Activated T-cell treated with anti-CD3 and anti-CD28 coated beads, Interleukin-2, amount 50 U/mL, for 4 hours (primary cell): ENCODE measurements at places on chromosomes 2 and 18.

DNA sequence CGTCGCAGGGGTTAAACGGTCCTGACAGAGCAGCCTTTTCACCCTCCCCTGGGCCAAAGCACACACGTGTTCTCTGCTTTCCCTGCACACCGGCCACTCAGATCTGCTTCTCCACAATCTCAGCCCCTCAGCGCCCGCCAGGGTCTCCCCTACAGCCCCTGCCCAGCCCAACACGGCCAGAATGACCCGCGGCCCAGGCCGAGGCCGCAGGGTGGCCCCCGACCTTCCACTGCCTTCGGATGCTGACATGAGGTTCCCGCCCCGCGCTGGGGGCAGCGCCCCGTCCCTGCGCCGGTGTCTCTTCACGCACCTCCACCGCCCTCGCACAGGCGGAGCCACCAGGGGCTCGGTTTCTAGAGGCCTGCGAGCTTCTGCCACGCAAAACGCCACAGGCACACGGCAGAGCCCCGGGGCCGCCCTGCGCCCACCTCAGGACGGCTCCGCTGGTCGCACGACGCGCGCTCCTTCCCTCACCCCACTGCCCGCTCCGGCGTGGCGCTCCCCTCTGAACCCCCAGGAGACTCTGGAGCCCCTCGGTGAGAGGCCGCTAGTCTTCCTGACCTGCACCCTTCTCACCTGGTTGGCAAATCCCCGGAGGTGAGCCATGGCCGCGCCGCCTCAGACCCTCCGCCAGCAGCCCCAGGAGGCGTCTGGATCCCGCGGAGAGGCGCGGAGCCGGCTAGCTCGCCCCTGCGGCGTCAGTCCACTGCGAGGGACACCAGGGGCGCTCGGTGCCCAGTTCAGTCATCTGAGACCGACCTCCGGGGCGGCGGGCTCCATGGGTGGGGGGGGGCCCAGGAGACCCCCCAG is 749 bp downstream of the STK25 start:
- DNase-seq, result peak; percentile 20

DNA sequence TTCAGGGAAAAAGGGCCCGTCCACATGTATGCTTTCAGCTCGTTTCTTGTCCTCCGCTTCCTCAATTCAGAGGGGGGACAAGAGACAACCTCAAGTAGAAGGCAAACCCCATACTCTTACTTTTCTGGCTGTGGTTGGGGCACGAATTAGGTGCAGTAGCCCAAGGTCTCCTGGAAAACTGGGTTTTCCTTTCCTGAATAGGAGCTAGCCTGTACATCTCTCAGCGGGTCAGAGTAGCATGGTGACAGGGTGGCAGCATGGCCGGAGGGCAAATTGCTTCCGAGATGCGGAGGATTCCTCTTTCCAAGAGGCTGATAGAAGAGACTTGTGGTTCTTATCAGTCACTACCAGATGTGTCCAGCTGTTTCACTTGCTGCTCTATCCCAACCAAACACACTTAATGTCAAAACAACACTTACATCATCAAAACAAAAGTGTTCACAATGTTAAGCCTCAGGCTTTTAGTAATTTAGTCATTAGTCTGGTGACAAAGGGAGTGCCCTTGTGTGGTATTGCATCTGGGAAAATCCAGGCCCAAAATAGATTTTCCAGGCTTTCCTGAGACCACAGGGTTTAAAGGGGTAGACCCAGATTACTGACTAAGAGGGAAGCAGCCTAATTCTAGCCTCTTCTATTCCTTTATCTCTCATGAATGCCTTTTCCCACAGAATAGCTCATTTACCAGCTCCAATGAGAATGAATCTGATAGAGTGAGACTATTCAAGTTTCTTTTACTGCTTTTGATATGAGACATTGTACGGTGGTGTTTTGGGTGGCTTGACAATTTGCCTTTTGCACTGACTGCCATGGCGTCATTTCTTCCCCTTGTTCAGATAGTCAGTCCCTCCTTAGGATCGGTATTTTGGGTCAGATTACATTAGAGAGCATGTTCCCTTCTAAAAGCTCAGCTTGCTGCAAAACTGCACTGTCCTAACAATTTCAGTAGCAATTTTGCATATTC is 162.0 kb downstream of the LTBP1 start:
- DNase-seq, result no peak

GRCh38 chr2:208643145-208643544 is 236.6 kb downstream of the PTH2R start:
- no peak for DNase-seq

GRCh38 chr18:66582211-66582610 is 21.7 kb downstream of the CDH19 start:
- DNase-seq, result no peak

DNA sequence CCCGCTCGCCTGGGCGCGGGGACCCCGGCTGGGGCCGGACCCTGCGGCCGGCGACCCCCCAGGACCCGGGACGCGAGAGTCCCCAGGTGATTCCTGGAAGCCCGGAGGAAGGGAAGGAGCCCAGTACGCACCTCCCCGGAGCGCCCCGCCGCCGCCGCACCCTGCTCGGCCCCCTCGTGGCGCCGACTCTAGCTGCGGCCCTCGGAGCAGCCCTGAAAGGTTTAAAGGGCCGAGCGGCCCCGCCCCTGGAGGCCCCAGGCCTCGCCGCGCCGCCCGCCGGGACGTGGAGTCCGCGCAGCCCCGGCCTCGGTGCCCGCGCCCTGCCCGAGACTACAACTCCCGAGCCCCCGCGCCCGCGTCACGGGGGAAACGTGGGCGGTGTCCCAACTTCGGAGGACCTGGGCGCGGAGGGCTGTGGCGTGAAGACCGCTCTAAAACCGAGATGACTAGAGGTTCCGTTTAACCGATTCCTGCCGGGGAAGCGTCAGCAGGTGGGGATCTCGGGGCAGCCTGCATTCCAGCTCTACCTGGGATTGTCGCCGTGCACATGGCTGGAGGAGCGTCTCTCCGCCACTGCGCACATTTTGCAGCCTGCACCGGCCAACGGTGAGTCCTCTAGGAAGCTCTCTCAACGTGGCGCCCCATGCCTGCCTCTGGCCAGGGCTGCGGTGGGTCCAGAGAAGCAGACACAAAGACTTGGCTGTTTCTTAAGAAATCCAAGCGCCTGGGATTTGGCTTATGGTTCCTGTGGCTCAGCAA is at the start of gene TMEM150A:
Gene TMEM150A, minus strand, starts transcription at position 223 of the 759 bp plus-strand sequence. CDS start 750 bp downstream, outside the sequence.
- DNase-seq, result peak; percentile 83

DNA sequence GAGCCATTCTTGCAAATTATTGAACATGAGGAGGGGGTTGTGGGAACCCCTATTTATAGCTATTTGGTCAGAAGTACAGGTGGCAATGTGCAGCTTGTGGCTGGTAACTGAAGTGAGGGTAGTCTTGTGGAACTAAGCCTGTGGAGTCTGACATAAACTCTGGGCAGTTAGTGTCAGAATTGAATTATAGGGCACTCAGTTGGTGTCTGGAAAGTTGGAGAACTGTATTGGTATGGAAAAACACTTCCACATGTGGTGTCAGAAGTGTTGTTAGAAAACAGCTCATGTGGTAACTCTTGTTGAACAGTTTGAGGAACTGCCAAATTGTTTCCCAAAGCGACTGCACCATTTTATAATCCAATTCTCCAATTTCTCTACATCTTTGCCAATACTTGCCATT is 7.5 kb downstream of the RALBP1 start:
- no peak for DNase-seq

- DNase-seq, result no peak
Observed at GRCh38 chr18:30622104-30622503, 420.4 kb downstream of the DSC3 start.

- no peak for DNase-seq
Observed at GRCh38 chr2:54262015-54262765, 6.2 kb upstream of the TSPYL6 start.

- DNase-seq, result no peak
Observed at GRCh38 chr2:203857656-203858055, 9.9 kb upstream of the CTLA4 start.

- no peak for DNase-seq
Observed at GRCh38 chr2:193527146-193527545, 1332.4 kb upstream of the TMEFF2 start.

GRCh38 chr2:200272320-200272719 is 34.2 kb upstream of the SPATS2L start:
- DNase-seq, result no peak

- DNase-seq, result no peak
Observed at GRCh38 chr2:68907920-68908253, 36.7 kb upstream of the BMP10 start.

DNA sequence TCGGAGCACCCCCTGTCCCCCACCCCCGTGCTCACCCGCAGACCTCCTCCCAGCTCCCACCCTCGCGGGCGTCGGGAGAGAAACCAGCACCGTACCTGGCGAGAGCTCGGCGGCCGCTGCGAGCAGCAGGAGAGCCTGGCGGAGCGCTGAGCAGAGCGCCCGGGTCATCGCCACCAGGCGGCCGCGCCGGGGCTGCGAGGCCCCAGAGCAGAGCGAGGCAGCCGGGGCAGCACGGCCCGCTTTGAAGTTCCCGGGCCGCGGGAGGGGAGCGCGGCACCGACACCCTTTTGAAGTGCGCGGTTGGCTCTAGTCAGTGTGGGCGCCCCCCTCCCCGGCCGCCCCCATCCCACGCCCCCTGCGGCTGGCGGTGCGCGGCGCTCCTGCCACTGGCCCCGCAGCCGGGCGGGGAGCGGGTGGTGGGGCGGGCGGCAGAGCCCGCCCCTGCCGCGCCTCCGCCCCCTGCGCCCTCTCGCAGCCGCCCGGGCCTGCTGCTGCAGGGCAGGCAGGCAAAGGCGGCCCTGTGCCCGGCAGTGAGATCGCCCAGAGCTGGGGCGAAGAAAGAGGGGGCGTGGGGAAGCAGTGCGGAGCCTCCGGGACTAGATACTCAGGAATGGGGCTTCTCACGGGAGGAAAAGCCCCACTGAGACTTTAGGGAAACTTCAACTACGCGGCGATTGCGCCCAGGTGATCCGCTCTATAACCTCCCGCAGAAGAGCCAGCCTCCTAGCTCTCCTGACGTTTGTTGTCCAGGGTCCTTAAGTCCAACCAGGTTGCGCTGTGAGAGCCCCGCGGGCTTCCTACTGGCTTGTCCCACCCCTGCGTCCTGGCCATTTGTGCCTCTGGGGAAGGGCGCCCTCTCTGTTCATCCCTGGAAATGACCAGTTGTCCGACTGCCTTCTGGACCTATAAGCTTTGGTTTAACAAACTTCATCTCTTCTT is at the start of gene ACVR1C:
Gene ACVR1C, minus strand, starts transcription at position 388 of the 939 bp plus-strand sequence. Its CDS starts 220 bp downstream, at position 168.
- DNase-seq, result peak; percentile 50

- no peak for DNase-seq
Observed at GRCh38 chr2:165718610-165719210, 75.3 kb downstream of the GALNT3 start.

DNA sequence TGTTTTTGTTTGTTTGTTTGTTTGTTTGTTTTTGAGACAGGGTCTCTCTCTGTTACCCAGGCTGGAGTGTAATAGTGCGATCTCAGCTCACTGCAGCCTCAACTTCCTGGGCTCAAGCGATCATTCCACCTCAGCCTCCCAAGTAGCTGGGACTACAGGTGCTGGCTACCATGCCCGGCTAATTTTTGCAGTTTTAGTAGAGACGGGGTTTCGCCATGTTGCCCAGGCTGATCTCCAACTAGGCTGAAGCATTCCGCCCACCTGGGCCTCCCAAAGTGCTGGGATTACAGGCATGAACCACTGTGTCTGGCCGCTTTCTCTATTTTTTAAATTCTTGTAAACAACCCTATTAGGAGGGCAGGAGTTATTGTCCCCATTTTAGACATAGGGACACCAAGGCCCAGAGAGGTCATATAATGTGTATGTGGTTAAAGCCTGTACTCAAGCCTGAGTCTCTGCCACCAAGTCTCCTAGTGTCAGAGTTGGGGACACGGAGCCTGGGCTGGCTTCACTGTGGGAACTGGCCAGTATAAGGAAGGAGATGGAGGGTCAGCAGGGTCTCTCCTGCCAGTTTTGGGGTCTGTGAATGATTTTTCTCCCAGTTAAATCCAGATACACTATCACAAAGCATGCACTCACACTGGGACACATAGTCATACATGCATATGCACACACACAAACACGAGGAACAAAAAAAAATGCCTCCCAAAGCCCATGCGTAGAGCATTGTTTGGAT is 27.5 kb upstream of the MCFD2 start:
- no peak for DNase-seq

DNA sequence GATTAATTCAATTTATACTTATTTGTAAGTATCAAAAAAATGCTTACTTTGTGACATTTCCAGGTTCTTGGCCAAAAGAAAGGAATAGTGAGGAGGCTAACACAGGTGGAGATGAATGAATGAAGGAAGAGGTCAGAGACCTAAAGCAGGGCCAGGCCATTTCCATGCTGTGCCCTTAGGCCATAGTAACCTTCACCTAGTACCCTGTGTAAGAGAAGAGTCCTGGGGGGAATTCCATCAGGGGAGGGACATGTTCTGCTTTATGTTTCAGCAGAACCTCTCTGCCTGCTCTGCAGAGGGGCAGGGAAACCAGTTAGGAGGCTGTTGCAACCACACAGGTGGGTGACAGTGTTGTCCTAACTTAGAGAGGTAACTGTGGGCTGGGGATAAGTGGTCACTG is 204.2 kb upstream of the CDH20 start:
- DNase-seq, result no peak

- DNase-seq, result no peak
Observed at GRCh38 chr2:165776013-165776412, 18.0 kb downstream of the GALNT3 start.

DNA sequence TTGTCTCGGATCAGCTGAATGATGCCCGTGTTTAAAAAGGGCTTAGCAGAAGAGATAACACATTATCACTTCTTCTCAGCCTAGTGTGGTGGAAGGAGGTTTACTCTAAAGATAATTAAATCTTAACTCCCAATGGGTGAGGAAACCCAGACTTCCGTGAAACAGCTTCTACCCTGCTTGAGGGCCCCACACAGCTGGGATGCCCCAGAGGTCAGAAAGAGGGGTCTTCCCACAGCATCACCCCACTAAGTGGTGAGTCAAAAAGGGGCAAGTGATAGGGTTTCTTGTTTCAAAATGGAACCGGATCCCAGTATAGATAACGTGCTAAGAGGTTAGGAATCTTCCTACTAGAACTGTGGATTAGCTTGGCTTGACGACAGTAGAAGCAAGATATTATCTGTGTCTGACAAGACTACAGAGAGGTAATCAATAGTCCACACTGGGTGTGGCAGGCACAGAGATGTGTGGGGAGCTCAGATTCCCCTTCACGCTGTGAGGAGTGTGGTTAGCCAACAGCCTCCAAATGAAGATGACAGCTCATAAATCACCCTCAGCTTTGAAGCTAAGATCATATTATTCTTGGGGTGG is 129.6 kb upstream of the COPS8 start:
- DNase-seq, result no peak

DNA sequence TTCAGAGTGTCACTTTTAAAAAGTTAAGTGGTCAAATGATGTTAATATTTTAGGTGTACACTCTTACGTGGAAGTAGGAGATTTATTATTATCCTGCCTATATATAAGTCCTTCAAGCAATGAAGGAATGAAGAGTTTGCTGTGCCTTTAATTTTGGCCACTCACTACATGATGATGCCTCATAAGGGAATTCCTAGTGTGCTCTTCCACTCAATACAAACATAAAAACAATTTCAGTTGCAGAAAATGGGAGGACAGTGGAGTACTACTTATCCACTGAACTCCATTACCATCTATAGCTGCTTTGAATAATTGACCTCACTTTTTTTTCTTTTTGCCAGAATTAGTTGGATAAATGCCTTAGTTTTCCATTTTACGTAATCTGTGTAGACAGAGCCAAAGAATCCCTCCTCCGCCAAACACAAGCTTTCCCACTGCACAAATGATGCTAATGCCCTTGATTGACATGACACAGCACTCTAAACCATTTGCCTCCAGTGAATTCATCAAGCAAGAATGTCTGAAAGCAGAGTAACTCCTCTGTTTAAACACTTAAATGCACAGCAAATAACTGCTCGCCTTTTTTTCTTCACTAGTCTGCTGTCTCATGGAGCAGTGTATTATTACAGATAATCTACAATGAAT is 751.1 kb upstream of the FANCL start:
- no peak for DNase-seq

- no peak for DNase-seq
Observed at GRCh38 chr18:53749766-53750165, 474.7 kb downstream of the MBD2 start.
